A172 (cell line): ENCODE measurements at places on chromosomes 3 and 15. TPM values are rescaled to one million over a fixed set of nuclear protein-coding genes. Genes with fewer than 3 reads are reported as not detected.

DNA sequence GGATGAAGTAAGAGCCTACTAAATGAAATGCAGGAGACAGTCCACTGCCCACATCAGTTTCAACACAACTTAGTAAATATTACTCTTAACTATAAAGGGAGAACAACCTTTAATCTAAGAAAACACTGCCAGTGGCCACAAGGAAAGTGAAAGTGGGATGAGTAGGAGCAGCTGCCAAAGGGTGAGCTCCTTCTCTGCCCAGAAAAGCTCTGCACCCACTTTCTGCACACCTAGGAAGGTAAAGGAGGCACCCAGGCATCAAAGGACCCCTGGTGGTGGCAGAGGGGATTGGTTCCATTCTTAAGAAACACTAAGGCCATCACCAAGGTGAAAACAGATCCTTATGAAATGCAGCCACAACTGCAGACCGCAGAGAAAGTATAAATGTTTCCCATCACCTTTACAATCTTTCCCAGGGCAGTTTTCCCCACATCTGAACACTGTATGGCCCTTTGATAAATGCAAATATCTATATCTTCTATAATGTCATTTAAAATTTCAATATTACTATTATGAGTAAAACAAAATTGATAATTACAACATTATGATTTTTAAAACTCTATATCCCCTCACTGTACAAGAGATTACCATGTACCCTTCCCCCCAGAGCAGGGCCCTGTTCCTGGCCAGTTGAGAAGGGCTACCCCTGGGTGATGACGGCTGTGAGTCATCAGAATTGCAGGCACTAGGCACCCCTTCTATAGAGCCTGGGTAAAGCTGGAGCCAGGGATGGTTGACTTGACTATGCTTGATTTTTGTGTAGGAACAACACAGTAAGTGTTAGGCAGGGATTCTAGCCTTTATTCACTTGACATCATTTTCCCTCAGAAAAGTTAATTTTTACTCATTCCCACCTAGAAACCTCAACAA, 92.0 kb downstream of the SNRK start:
- DNase-seq, result peak; percentile 18

- DNase-seq, result no peak
Observed at GRCh38 chr3:106204160-106204868, 335.5 kb upstream of the CBLB start.

DNA sequence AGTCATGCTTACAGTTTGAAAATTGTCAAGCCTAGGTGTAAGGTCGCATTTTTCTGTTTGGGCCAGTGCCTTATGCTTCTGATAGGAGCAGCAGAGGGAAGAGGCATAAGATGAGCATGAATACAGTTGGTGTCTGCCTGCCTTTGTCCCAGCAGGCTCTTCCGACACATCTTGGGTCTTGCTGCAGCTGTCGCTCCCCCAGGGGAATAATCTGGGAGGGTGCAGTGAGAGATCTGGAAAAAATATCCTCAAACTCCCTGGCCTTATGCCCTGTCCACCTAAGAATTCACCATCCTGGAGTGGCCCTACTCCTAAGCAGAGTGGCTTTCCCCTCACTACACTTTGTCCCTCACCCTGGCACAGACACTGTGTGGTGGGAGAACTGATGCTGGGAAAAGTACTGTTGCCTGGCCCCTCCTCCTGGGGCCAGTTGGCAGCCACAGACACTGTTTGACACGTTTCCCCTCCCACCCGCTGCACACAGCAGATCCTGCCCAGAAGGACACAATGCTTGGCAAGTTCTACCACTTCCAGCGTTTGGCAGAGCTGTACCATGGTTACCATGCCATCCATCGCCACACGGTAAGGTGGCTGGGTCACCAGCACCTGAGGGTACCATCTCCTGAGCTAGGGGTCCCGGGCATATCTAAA, 21.1 kb upstream of the RHO start:
- no peak for DNase-seq

The ARGFX gene
- total RNA-seq, result not detected in 2 replicates

The MED12L gene
- total RNA-seq, result 0.12 TPM in 2 replicates
